ENCODE measurements at places on chromosomes 11 and 22. TPM values are rescaled to one million over a fixed set of nuclear protein-coding genes. Genes with fewer than 3 reads are reported as not detected.

Gene XKR3
- not detected for total RNA-seq

Gene TMEM45B
- not detected for total RNA-seq

Gene TESMIN
- total RNA-seq = not detected

DNA sequence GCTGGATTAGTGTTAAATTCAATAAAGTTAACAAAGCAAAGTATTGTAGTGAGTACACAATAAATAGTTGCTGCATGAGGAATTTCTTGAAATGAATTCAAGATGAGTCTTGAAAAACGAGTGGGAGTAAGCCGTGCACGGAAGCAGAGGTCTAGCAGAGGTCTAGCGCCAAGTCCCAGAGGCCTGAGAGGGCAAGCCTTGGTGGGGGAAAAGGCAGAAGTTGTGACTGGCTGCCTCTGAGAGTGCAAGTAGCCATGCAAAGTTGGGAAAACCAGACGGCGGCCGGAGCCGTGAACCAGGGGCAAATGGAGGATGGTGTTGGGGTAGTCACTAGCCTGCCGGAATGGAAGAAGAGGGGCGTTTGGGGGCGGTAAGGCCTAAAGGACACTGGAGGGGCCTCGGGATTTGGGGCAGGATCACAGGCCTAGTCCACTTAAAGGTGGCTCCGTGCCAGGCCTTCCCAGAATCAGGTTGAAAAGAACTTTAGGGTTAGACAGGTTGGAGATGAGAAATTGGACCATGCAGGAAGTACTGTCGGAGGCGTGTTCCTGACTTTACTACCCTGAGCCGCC is 379 bp upstream of the SLC3A2 start:
- peak; percentile 68 for DNase-seq

GRCh38 chr11:60029015-60029632 is 11.1 kb upstream of the OOSP2 start:
- no peak for DNase-seq

Gene NUP98
- total RNA-seq = 68.1 TPM

Gene SPON1
- not detected for total RNA-seq

DNA sequence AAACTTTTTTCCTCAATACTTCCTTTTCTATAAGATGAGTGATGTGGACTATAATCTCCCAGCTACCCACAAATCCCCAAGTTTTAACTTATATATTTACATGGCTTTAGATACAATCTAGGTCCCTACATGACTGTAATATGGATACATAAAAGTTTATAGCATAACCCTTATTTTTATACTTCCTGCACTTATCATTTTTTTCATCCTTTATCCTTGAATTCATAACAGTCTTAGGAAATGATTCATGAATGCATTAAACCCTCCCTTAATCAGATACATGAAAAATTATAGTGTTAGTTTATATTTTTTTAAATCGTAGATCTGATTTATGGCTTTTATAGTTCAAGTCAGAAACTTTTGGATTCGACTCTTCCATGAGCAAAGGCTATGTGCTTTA is 195.8 kb downstream of the MAML2 start:
- DNase-seq = no peak

DNA sequence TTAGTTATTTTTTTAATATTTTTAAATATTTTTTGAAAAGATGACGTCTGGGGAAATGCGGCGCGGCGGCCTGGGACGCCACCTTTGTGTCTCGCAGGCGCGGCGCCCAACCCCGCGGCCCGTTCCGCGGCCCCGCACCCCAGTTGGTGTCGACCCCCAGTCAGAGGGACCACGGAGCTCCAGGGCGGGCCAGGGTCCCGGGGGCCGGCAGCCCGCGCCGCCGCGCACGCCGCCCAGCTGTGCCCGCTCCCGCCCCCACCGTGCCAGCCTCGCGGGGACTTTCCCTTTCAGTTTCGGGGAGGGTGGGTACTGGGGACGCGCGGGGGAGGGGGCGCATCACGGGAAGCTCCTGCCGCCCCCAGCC is 1.6 kb downstream of the CCND1 start:
- DNase-seq = peak; percentile 28

Gene OR51V1
- not detected for total RNA-seq

- DNase-seq = no peak
Measured at GRCh38 chr11:111637885-111638284, 35.6 kb downstream of the SIK2 start.

DNA sequence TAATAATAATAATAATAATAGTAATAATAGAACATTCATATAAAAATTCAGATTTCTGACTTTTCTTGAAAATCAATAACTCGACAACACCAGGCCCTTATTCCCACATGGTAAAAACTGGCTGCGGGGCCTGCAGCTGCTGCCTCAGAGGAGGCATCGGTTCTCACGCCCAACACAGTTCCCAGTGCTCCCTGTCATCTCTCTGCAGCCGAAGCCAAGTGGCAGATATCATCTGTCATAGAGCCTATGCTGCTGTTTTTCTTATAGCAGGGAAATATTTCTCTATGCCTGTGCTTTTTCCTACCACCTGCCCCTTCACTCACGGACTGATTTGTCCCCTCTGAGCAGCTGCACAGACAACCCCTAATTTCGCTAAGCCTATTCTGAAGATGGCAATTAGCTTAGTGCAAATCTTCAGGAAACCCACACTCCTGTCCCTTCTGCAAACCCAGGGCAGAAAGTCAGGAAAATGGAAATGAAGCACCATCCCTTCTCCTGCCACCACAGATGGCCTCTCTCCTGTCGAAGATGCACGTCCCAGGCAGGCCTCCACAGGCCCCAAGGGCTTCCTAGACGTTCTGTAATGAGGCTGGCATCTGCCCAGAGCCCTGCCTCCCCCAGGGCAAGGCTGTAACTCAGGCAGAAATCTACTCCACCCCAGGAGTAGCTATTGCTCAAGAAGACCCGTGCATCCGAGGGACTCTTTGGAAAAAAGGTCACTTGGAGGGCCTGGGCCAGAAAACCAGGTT is 66.7 kb downstream of the SYN3 start:
- no peak for DNase-seq

DNA sequence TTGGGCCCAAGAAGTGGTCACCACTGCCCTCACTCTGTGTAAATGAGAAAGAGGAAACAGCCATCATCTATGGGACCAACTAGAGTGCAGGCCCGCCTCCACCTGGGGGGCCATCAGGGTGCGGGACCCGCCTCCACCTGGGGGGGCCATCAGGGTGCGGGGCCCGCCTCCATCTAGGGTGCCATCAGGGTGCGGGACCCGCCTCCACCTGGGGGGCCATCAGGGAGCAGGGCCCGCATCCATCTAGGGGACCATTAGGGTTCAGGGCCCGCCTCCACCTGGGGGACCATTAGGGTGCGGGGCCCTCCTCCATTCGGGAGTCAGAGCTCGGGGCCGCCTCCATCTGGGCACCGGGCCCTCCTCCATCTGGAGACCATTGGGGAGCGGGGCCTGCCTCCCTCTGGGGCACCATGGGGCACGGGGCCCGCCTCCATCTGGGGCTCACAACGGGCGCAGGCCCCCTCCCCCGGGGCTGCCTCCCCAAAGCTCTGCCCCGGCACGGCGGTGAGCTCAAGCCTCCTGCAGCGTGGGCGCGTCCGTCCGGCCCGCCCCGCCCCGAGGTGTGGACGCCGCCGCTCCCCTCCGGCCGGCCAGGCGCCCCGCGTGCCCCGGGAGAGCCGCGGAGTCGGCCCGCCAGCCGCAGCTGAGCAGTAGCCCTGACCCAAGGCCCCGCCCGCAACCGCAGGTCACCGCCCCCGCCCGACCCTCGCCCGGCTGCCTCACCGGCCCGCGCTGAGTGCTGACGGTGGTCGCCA is 512 bp downstream of the TOLLIP start:
- DNase-seq = no peak

All from myocyte (in vitro differentiated cells).